SK-MEL-5 (cell line): ENCODE measurements at places on chromosomes 6 and 20.

DNA sequence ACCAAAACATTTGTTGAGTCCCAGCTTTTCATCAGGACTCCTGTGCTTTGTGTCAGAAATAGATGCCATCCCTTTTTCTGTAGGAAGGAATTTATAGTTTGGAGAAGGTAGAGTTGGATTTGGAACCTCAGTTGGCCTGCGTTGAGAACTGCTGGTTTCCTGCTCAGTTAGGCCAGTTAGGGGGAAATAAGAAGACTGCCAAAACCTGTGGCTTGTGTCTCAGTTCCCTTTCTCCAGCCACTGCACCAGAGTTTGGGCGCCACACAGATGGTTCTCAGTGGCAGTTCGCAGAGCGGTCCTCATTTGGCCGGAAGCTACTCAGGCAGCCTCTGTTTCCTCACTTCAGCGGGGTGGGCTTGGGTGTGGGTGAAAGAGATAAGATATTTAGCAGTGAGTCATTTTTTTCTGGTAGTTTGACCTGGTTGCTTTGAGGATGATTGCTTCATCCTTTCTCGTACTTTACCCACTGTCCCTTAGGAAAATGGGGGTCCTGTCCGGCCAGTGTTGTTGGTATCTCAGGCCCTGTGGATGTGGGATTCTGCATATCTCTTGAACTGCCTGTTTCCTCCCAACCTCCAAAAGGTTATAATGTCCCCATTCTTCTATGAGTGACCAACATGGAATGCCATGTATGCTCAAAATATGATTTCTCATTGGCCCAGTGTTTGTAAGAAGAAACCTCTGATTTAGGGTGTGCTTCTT lies 53.7 kb downstream of the JARID2 start:
- DNase-seq, result peak; percentile 31

GRCh38 chr6:37260444-37260843 lies 2.5 kb upstream of the TMEM217 start:
- no peak for DNase-seq

- DNase-seq, result no peak
Measured at GRCh38 chr6:78999737-79000136, 78.3 kb downstream of the PHIP start.

GRCh38 chr6:57432919-57433684 lies 115.7 kb downstream of the PRIM2 start:
- no peak for DNase-seq

- DNase-seq, result no peak
Measured at GRCh38 chr20:41938353-41938752, 320.2 kb upstream of the CHD6 start.

GRCh38 chr20:19602675-19603375 lies 155.2 kb upstream of the RIN2 start:
- no peak for DNase-seq

GRCh38 chr6:156832231-156832647 lies 55.1 kb downstream of the ARID1B start:
- peak; percentile 22 for DNase-seq
